ENCODE measurements at places on chromosomes 11 and 22.

- DNase-seq: no peak
These were observed 380.0 kb upstream of the B3GAT1 start for GRCh38 chr11:134792044-134792443.

DNA sequence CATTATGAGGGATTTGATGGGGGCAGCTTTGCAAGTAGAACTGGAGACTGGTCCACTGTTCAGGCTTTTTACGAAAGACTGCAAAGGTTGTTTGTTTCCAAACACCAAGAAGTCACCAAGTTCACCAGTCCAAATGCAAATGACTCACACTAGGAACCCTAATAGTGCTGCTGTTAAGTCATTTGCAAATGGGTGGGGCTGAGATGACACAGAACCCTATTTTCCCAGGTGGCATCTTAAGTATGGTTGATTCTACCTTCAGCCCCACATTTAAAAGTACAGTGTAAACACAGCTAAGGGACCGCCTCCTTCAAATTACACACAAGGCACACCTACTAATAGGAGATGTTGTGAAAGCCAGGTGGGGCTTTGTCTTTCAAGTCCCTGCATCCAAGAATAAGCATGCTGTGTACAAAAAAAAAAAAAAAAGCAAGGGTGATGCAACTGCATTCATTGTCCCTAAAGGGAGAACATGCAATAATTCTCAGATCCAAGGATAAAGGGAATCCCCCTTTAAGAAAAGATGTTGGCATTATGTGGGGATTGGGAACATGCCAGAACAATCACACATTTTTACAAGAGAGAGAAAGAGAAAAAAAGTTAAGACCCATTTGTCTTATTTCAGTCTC lies 27.3 kb downstream of the BDNF start:
- no peak for DNase-seq

DNA sequence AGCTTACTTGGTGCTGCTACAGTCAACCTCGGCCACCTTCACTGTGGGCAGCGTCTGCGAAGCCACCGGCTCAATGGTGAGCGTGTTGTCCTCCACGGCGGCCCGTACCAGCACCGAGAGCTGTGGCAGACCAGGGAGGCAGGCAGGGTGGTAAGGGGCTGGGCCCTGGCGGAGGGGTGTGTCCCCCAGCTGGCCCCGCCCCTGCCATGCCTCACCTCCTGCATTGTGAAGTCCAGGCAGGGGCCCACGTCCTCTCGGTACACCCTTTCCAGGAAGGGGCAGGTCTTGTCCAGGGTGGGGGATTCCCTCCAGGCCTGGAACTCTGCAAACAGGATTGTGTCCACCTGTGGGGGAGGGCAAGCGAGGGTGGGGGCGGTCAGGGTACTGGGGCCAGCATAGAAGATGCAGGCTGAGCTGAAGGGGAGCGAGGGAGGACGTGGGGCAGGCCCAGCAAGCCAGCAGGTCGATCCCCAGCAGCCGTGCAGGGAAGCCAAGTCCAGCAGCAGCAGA lies 12.8 kb downstream of the RAB3IL1 start:
- no peak for DNase-seq

GRCh38 chr22:37898441-37899181 lies 7.5 kb upstream of the MICALL1 start:
- no peak for DNase-seq

- DNase-seq: no peak
These were observed 36.8 kb downstream of the PLEKHA7 start for GRCh38 chr11:16977136-16977993.

- no peak for DNase-seq
These were observed 4.7 kb downstream of the GUCD1 start for GRCh38 chr22:24550028-24550901.

- DNase-seq: no peak
These were observed 81.5 kb downstream of the APOL5 start for GRCh38 chr22:35799150-35799549.

- peak; percentile 81 for DNase-seq
These were observed 9.5 kb upstream of the EHD1 start for GRCh38 chr11:64887757-64888405.

DNA sequence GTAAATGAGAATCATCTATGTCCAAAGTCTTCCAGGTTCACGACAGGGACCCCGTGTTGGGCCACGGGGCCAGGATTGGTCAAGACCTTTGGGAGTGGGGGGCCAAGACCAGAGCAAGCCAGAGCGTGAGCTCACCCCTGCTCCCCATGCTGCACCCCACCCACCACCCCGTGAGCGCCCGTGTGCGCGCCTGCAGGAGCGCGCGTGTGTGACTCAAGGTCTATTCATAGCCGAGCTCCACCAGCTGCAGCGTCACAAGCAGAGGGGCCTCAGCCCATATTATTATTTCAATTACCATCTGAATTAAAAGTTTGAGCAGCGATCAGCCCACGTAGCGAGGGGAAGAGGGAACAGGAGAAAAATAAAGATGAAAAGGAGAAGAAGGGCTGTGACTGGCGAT lies 5.2 kb downstream of the KCNJ4 start:
- DNase-seq: no peak

DNA sequence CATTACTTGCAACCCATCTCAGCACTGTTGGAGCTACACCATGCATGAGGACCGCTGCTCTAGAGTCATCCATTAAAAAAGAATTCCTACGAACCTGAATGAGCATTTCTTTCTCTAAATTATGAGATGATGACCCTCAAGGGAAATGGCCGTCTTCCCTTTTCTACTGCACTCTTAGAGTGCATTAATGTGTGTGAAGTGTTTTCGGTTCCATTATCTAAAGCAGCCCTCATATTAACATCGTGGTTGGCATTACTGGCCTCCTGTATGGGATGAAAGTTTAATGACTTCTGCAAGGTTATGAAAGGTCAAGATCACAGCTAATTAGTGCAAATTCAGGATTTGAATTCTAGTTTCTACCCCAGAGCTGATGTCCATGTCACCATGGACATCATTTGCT lies 16.7 kb downstream of the CD44 start:
- DNase-seq: no peak

DNA sequence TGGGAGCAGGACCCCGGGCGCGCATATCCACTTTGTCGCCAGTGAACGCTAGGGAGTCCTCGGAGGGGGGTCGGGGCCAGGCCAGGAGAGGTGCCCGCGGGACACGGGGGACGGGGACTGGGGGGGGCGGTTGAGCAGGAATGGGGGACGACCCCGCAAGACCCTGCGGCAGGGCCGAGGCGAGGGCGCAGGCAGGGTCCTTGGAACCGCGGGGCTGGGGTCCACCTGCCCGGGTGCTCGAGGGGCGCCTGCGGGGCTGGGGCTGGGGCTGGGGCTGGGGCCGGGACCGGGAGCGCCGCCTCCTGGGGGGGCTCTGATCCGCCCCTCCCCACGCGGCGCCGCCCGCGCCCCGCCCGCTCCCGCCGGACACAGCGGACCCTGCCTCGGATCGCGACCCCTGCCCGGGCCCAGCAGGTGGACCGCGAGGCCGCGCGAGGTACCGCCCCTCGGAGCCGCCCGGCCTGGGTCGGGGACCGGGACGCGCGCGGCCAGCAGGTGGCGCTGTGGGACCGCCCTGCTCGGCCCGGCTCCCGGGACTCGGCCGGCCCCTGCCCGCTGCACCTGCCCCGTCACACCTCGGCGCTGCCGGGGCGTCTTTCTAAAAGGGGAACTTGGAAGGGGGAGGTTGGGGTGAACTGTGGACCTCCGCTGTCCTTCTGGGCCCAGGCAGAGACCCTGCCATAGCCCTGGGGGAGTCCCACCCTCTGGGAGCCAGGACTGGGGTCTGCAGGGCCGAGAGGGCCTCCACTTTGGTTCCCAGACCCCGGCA lies 11.0 kb downstream of the CRELD2 start:
- peak; percentile 72 for DNase-seq

- no peak for DNase-seq
These were observed 262.3 kb downstream of the SOX6 start for GRCh38 chr11:16093889-16094653.

DNA sequence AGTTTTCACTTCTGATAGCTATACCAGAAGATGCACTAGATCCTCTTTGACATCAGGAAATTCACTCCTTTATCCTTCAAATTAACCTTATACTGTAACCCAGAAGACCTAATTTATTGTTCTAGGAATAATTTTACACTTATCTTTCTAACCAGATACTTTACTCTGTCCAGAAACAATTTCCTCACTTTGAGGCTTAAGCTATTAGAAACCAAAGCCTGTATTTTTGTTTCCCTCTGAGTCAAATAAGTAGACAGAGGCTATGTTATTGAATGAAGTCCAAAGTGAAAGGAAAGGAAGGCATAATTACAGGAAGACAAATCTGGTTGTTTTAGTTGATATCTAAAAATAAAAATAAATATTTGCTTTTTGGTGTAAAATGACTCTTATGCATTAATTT lies 2.2 kb downstream of the OR51V1 start:
- DNase-seq: no peak

GRCh38 chr11:100908746-100909145 lies 220.9 kb downstream of the PGR start:
- DNase-seq: no peak

- no peak for DNase-seq
These were observed 4.4 kb downstream of the CAVIN3 start for GRCh38 chr11:6315811-6316425.

DNA sequence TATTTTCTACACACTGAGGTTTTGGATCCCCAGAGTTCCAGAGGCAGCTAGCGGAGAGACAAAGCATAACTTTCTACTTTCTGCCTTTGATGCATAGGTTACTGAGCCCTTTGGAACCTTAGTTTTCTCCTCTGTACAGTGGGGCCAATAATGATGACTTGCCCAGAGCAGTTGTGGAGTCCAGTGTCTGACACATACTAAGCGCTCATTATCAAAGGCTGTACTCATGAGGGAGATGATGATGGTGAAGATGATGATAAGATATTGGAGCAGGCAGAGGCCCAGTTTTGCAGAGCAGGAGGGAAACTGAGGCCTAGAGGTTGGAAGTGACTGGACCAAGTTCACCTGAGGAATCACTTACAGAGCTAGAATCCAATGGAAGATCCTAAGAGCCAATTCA lies 458.0 kb downstream of the MIAT start:
- no peak for DNase-seq

DNA sequence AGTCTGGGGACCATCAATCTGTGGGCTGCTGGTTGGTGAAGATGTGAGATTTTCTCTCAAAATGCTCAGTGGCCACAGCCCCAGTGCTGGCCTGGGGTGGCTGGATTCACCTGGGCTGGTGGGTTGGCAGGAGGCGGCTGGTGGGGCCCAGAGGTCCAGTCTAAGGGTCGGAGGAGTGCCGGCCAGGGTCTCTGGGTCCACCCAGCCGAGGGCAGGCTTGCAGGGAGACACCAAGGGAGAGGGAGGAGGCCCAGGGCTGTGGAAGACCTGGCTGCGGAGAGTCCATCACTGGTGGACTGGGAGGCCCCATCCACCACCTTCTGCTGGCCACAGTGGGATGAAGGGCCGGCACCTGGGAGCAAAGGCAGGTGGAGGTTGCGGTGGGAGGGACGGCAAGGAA lies 582 bp upstream of the SHANK3 start:
- no peak for DNase-seq

- no peak for DNase-seq
These were observed 1273.7 kb downstream of the LRRC4C start for GRCh38 chr11:40185793-40186192.

DNA sequence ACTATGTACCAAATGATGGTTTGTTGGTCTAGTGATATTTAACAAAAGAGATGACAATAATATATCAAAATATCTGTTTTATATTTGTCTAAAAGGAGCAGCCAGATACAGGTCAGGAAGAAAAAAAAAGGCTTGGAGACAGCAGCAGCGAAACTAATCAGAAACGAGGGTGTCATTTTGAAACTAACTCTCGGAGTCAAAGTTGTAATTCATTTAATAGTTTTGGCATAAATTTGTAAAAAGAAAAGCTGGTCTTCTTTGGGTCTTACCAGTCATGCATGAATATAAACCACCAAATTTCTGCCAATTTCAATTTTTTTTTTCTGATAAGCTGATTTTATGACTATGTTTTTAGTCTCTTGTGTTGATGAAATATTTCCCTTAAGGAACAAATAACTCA lies 25.5 kb downstream of the NPAT start:
- no peak for DNase-seq

- no peak for DNase-seq
These were observed 49.9 kb downstream of the TENM4 start for GRCh38 chr11:79390923-79391322.

DNA sequence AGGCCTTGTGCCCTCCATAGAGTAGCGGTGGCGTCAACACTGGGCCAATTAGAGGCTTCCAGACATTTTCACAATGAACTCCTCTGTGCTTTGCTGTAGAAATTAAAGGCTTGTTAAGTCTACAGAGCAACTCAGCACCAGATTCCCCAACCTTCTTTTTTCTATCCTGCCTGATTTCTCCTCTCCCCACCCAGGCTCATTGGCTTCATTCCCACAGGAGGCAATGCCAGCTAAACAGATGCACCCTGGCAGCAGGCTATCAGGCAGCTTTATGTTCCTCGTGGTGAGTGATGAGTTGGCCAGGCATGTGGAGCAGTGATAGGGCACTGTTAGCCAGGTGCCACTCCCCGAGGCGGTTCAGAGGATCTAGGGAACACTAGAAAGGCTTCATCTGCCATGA lies 4.8 kb downstream of the DIXDC1 start:
- no peak for DNase-seq

- no peak for DNase-seq
These were observed 394.1 kb downstream of the MN1 start for GRCh38 chr22:27407369-27407985.

DNA sequence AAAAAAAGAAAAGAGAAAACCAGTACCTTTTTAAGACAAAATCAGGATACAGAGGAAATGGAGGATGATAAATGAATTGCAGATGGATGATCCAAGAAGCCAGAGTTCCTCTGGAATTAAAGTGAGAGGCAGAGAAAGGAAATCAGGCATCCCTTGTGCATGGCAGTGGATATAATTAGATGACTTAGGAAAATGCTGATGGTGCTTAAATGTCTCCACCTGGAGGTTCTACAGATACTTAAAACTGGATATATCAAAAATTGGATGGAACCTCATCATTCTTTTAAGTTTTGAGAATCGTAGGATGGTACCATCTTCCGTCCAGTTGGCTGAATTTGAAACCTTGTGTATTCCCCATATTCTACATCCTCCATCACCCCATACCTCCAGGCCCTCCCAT lies 1040.0 kb downstream of the NTM start:
- no peak for DNase-seq

GRCh38 chr22:45010532-45010900 lies 711 bp upstream of the PHF21B start:
- DNase-seq: no peak

DNA sequence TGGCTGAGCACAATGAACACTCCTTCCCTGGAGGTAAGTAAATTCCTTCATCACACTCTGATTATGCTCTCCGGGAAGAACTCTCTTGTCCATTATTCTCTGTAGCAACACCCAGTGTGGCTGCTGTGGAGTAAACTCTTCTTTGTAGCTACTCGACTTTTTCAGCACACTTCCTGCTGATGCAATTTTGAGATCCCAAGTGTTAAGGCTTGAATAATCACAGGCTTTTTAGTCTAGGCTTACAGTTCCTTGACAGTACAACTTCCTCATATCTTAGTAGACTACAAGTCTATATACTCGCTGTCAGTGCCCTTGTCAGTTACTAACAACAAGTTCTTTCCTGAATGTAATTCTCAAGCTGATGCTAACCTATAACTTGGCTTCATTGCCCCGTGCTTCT lies 301.8 kb upstream of the API5 start:
- no peak for DNase-seq

All from activated T-helper 9 cell treated with anti-CD3 and anti-CD28 coated beads, Interleukin-2, amount 50 U/mL, for 16 hours (primary cell).